ENCODE measurements at places on chromosomes 11 and 22.

GRCh38 chr22:23225724-23226496, 45.6 kb downstream of the BCR start:
- DNase-seq = no peak

DNA sequence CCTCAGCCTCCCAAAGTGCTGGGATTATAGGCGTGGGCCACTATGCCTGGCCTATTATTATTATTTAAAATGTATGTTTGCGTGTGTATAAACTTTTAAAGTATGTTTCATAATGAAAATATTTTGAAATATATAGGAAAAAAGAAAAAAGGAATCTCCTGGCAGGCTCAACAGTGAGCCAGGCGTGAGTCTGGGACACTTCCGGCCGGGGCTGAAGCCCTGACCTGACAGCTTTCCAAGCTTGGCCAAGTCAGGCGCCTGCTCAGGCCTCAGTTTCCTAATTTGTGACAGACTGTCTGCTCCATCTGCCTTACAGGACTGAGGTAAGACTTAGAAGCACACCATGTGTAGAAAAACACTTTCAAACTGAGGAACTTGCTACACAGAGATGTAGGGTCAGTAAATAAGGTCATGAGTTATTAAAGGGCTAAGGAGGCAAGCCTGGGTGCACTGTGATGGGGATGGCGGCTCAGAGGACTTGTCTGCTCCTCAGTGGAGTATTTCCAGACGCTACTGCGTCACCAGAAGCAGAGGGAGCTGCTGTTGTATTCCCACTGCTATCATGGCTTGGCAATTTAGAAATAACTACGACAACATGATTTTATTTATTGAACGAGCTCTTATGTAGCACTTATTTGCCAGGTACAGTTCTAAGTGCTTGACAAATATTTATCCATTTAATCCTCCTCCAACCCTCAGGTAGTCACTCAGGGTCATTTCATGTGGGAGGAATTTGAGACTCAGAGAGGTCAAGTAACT, 100.1 kb downstream of the PRR5L start:
- no peak for DNase-seq

- no peak for DNase-seq
Measured at GRCh38 chr11:74390697-74391096, 7.5 kb downstream of the PGM2L1 start.

- DNase-seq = no peak
Measured at GRCh38 chr11:114176321-114176720, 116.8 kb downstream of the ZBTB16 start.

GRCh38 chr11:117159892-117160291, 15.8 kb downstream of the PAFAH1B2 start:
- no peak for DNase-seq

GRCh38 chr22:49395617-49396016, 432.1 kb downstream of the BRD1 start:
- DNase-seq = no peak

- DNase-seq = no peak
Measured at GRCh38 chr22:40051322-40051721, 56.6 kb downstream of the FAM83F start.

- DNase-seq = no peak
Measured at GRCh38 chr11:69453151-69453550, 28.3 kb upstream of the LINC01488 start.

GRCh38 chr11:79227308-79227707, 213.5 kb downstream of the TENM4 start:
- no peak for DNase-seq

DNA sequence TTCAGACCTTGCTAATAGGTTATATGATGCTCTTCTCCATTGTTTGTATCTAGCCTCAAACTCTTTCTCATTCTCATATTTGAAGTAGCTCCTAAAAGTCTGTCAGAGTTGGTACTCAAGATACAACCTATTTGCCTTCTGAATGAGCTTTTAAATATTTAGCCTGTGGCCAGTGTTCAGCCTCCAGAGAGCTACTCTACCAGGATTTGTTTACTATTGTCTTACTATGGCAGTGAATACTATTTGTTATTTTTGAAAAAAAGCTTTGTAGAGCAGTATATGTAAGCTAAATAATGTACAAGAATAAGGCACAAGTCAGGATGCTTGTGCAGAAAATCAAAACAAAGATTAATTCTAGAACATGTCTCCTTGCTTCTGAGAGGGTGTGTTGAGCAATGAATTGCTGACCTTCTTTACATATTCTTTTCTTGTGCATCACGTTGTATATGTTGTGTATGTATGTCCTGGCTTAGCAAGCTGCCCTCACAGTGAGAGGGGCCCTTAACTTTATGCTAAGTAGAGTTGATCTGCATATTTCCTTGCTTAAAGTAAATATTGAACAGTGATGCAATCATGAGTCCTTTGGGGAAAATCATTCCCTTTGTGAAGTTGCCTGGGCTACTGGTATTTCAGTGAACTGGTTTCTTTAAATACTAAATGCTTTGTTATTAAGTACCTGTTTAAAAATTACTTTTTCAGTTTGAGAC, 438.0 kb downstream of the LUZP2 start:
- DNase-seq = no peak

DNA sequence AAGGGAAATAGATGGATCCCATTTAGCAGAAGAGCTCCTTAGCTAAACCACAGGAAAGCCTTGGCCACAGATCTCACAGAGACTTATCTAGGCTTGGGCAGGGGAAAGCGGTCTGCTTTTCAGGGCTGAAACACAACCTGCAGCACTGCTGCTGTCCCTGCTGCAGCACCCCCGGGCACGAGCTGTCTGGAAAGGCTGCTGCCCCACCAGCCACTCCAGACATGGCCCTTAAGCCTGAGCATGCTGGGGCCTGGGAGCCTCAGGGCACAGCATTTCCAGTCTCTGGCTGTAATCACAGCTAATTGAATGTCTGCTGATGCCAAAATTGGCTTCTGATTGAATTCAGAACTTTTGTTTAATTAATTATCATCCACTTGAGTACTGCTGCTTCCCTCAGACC, 115.0 kb downstream of the TMPRSS5 start:
- DNase-seq = no peak

DNA sequence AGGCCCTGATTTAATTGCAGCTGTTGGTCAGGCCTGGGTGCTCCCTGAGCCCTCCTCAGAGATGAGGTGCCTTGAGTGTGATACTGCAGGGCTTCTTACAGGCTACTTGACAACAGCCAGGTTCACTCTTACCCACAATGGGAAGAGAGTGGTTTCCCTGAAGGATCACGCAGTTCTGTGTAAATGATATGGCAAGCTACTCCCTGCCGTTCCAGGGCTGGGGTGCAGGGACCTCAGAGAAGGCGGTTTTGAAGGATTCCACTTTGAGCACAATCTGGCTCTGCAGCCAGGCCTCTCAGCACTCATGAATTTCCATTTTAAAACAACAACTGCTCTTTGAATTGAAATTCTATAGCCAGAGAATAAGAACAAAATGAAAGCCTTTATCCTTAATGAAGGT, 92.9 kb downstream of the SLC17A6 start:
- DNase-seq = no peak

DNA sequence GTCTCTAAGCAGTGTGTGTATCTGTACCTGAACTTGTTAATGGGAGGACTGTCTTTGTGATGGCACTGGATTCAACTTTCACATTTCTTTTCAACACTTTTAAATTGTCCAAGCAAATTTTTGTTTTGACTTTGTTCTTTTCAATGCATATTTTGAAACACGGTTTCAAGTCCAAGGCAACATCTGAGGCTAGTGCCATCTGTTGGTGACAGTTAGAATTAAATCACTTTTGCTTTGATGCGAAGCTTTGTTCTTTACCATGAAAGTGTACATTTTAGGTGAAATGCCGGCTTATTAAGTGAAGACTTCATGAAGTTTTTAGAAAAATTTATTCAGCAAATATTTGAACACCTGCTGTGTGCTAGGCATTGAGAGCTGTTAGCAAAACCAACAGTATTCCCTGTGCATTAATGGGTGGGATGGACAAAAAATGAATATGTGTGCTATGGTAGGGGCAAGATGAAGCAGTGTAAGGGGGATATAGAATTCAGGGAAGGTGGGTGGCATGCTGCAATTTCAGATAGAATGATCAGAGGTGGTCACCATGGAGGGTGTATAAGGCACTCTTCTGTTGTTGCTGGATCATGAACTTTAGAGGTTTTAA, 70.2 kb downstream of the DDX10 start:
- no peak for DNase-seq

DNA sequence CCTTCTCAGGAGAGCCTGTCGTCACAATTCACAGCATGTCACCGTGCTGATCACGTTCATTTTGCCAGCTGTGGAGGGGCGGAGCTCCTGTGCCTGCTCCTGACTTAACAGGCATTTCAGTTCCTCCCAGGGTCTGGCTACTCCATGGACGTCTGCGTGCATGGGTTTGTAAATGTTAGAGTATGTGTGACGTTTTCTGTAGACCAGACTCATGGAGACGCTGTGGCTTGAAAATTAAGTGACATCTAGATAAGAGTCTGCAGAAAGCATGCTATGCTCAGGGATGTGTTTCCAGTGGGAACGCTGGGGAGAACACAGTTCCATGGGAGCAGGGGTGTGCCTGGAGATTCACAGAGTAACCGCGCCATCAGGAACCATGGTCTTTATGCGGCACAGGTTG, 804.0 kb downstream of the TBC1D22A start:
- no peak for DNase-seq

DNA sequence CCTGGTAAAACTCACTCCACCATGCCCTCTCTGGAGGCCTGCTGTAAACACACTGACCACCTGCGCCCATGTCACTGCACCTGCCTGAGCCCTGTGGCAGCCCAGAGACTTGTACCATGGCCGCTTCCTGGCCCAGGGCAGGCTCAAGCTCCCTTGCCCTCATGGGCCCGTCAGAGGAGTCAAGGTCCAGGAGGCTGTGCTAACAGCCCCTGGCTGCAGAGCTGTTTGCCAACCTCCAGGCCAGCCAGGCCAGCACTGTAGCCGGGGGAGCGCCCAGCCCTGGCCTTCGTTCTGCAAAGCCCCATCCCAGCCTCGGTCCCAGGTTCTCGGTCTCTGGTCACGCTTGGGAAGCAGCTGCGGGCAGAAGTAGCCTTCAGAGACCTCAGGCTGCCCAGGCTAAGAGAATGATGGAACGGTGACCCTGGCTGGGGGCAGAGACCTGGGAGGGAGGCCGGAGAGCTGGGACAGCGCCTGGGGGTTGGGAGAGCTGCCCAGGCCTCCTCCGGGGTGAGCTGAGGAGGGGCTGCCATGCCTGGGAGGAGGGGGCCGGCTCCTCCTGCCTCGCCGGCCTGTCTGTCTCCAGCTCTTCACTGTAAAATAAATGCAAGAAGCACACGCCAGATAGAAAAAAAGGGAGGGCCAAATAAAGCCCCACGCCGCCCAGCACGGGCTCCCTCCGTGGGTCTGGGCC, 11.9 kb upstream of the TCF20 start:
- no peak for DNase-seq

DNA sequence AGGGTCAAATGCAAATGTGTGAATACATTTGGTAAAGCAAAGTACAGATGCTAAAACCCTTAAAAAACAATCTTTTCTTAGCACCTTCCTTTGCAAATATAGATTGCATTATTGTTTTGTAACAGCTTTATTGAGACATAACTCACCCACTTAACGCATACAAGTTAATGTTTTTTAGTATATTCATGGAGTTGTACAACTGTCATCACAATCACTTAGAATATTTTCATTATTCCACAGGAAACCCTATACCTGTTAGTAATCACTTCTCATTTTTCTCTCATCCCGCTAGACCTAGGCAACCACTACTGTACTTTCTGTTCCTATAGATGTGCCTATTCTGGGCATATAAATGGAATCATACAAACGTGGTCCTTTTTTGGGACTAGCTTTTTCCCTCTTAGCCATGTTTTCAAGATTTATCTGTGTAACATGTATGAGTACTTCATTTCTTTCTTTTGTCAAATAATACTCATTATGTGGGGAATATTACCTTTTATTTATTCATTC, 34.7 kb downstream of the PPP6R3 start:
- no peak for DNase-seq

DNA sequence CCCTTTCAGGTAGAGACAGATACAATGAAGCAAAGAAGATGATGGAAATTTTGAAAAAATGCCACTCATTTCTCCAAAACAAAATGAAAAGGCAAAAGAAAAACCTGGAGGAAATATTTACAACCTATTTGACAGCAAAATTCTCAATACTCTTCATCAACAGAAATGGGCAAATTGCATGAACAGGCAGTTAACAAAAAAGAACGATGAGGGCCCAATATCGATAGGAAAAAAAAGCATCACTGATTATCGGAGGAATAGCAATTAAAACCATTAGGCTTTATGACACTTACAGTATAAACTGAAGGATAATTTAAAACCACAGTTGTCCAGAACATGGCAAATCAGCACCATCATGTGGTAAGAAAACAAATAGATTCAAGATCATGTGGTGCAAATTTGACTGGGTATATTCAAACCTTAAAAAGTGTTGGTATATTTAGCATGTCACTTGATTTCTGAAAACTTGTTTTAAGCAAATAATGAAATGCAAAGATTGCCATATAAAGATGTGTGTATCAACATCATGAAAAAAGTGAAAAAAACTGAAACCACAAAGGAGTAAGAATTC, 222.9 kb downstream of the BRD1 start:
- no peak for DNase-seq

- DNase-seq = no peak
Measured at GRCh38 chr22:31621507-31622124, 40.4 kb downstream of the PISD start.

GRCh38 chr11:94550513-94550912, 6.8 kb downstream of the FUT4 start:
- no peak for DNase-seq

DNA sequence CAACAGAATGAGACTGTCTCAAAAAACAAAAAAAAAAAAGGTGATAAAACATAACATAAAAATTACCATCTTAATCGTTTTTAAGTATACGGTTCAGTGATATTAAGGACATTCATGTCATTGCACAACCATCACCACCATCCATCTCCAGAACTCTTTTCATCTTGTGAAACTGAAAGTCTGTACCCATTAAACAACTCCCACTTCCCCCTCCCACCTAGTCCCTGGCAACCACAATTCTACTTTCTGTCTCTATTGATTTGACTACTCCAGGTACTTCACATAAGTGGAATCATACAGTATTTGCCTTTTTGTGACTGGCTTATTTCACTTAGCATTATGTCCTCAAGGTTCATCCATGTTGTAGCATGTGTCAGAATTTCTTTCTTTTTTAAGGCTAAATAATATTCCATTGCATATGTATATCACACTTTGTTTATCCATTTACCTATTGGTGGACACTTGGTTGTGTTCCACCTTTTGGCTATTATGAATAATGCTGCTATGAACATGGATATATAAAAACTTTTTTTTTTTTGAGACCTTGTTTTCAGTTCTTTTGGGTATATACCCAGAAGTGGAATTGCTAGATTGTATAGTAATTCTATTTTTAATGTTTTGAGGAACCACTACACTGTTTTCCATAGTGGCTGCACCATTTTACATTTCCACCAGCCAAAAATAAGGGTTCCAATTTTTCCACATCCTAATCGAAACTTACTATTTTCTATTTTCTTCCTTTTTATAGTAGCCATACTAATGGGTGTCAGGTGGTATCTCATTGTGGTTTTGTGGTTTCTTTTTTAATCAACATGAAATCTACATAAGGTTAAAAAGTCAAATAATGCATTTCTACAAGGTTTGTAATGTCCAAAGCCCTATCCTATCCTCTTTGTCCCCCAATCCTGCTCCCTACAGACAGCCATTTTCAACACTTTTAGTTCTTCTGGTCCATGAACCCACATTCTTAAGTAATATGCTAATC, 23.4 kb upstream of the PIK3C2A start:
- peak; percentile 14 for DNase-seq
